Stimulated activated CD4-positive, alpha-beta T cell treated with anti-CD3 and anti-CD28 coated beads, TNF-alpha, amount 100 ng/mL, for 24 hours (primary cell): ENCODE measurements at places on chromosomes 4 and X.

DNA sequence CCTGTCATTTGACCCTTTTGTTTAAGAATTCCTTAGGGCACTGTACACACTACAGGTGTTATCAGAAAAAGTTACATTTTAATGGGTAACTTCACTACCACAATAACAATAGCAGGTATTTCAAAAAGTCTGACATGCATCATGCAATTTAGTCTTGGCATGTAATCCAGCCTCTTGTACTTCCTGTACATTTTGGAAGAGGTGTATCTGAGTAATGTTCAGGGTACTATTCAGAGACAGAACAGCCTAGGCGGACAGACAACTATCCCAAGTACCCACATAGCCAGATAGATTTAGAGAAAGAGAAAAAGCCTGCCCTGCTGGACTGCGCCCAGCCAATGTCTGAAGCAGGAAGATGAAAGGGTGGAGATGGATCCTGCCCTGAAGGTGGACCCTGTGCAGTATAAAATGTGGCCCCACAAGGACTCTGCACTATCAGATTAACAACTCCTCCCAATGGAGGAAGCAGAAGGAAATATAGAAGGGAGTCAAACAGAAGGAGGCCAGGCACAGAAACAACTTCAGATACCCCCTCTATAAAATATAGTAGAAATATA is 8.5 kb downstream of the UGT2B7 start:
- no peak for DNase-seq

- DNase-seq = no peak
Measured at GRCh38 chrX:53476371-53476770, 42.2 kb upstream of the HSD17B10 start.

GRCh38 chr4:106893395-106893881 is 142.7 kb downstream of the DKK2 start:
- DNase-seq = no peak

DNA sequence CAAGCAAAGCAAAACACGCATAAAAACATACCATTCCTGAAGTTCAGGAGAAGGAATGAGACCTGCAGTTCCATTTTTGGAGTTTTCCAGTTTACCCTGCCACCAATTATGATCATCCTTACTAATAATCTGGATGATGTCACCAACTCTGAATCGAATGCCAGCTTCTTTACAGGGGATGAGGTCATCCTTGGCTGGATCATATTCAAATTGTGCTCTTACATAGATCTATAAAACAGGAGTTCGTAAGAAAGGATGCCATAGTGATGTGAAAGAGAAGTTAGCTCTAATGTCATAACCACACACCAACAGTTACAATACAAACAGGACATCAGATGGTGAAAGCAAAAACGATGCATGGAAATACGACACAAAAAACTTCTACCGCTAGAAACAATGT is 106.5 kb downstream of the NYX start:
- DNase-seq = no peak

DNA sequence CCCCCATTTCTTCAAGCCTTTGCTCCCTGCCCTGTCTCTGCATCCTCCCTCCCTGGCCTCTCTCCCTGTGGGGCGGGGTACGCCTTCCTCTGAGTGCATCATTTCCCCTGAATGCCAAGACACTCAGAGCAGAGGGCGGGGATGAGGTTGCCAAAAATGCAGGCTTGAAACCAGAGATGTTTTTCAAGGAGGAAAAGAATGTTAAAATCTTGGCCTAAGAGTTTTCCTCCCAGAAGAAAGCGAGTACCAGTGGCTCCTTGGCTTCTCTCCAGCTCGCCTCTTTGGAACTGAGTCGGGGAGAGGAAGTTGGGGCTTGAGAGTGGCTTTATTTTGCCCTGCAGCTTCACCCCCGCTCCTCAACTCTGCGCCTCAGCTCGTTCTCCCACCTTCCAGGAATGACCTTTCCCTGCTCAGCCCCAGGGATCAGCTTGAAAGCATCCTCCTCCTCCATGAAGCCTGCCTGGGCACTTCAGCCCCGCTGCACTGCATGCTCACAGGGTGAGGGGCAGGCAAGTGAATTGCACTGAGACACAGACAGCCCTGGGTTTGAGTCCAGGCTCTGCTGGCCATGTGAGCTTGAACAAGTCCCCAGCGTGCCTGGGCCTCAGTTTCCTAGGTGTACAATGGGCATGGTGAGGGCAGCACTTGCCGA is 57.5 kb upstream of the SORCS2 start:
- no peak for DNase-seq
